Cerebellar nuclear complex (tissue), 1 donor: ENCODE measurements at places on chromosomes 7 and 10.

- DNase-seq, result peak; percentile 5
These were observed 29.2 kb downstream of the FAM3C start for GRCh38 chr7:121366852-121367431.

DNA sequence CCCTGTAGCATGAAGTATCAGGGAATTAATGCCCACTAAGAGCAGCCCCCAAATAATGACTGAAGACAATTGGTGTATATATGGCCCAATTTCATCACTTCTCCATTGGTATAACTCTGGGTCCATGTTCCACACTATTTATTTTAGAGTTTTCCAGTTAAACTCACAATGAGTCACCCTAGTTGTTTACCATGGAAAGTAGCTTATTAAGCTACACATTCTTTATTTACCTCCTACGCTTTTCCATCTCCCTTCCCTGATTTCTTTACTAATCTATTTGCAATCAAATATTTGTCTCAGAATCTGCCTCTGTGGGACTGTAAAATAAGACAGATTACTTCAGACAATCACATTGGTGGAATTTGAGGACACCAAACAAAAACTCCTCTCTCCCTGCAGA, 655.6 kb downstream of the SORCS1 start:
- no peak for DNase-seq

- no peak for DNase-seq
These were observed 23.9 kb downstream of the KLF6 start for GRCh38 chr10:3761021-3761686.

DNA sequence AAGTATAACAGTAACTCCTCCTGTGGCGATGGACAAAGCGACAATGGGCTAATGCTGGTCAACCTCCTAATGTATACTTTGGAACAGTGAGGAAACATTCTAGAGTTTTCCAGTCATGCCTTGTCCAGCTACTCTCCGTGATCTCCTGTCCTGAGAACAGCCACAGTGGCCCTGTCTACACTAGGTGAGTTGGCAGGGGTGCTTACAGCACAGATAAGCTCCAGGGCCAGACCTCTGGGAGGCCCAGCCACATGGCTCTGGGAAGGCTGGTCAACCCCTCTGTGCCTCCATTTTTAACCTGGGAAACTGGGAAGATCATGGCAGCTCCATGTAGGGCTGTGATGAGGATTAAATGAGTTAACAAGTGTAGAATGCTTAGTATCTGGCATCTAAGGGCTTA, 57.0 kb downstream of the CLEC2L start:
- DNase-seq, result no peak

GRCh38 chr7:66162622-66163021, 42.5 kb upstream of the TPST1 start:
- no peak for DNase-seq

DNA sequence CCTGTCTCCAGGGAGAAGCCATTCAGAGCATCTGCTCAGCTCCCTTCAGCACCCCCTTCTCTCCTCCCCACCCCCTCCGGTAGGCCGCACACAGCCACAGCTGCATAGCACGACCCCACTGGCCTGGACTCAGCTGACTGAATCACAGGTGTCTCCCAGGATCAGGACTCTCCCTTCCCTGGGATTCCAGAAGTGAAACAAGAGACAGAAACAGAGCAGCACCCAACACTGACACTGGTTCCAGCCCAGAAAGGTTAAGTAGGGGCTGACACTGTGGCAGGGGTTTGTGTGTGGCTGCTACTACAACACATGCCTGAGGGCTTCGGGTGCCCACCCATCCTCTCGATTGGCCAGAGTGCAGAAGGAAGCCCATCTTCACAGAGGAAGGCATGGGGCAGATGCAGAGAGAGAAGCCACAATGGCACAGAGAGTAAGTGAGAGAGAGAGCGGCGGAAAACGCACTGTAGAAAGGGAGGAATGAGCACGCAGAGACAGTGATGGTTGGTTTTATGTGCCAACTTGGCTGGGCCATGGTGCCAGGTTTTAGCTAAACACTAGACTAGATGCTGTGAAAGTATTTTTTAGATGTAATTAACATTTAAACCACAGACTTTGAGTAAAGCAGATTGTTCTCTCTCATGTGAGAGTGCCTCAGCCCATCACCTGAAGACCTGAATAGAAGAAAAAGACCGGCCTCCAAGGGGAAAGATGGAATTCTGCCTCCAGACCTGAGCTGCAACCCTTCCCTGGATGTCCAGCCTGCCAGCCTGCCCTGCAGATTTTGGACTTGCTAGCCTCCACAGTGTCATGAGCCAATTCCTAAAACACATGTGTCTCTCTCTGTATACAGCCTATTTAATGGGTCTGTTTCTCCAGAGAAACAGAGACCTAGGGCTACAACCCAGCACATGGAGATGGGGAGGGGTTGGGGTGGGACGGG, 107.5 kb downstream of the GRB10 start:
- no peak for DNase-seq

GRCh38 chr10:103776878-103777591, 78.3 kb downstream of the SH3PXD2A start:
- no peak for DNase-seq

DNA sequence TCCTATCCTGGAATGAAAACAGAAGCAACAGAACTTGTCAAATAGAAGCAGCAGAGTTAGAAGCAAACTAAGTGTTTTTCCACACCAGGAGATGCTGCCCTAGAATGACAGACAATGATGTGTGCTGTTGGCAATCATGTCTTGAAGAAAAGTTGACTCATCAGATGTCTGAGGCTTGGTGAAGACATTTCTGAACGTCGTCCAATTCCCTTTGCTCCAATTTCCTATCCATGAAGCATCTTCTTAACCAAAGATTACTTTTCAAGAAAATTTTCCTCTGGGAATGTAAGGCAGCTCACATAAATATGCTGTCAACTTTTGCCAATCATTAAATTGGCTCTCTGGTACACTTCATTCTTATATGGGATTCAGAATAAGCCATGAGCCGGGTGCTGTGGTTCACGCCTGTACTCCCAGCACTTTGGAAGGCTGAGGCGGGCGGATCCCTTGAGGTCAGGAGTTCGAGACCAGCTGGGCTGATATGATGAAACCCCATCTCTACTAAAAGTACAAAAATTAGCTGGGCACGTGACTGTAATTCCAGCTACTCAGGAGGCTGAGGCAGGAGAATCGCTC, 34.6 kb downstream of the MALSU1 start:
- DNase-seq, result no peak

DNA sequence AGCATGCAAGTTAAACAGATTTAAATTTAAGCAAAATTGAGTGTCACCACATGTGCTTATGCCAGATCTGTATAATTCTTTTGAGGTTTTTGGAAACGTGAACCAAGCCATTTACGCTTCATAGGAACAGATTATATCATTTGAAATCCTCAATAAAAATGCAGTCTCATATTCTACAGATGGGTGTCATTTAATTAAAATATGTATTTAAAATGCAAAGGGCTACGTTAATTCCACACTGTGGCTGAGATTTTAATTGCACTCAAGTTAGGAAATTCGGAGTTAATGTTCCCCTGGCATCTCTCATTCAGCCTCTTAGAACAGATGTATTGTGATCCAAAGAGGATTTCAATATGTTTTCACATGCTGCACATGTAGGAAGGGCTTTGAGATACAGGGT, 164.5 kb upstream of the LRGUK start:
- DNase-seq, result no peak

DNA sequence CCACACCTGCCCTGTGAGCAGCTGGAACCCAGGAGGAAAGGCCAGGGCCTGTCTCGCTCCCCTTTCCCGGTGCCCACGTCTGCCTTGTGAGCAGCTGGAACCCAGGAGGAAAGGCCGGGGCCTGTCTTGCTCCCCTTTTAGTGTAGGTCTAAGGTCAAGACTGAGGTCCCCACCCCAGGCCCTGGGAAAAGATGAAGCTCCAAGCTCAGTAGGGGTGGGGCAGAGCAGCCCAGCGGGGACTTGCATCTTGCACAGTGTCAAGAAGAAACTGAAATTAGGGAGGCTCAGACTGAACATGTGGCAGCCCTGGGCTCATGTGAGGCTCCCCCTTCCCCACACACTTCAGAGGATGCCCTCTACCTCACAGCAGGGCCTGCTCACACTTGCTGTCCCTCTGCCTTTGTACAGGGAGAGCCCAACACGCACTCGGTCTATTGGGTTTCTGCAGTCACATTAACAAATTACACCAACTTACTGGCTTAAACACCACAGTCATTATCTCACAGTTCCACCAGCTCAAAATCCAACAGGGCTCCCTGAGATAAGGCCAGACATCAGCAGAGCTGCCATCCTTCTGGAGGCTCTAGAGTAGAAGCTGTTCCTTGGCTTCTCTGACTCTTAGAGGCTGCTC, 12.4 kb downstream of the POLL start:
- DNase-seq, result no peak

DNA sequence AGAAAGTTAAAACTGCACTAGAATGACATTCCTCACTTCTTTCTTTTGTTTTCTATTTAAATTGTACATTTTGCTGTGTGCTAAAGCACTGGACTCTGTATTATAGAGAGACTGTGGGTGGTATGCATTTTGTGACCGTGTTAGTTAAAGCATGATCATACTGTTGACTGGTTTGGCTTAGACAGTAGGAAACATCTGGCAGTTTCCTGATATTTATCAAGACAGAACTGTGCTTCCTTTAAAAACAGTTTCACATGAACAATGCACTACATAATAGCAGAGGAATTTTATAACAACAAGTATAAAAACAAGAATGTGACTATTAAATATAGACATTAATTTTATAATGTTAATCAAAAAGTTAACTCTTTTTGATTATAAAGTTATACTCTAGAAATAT, 23.1 kb downstream of the GNG11 start:
- no peak for DNase-seq

DNA sequence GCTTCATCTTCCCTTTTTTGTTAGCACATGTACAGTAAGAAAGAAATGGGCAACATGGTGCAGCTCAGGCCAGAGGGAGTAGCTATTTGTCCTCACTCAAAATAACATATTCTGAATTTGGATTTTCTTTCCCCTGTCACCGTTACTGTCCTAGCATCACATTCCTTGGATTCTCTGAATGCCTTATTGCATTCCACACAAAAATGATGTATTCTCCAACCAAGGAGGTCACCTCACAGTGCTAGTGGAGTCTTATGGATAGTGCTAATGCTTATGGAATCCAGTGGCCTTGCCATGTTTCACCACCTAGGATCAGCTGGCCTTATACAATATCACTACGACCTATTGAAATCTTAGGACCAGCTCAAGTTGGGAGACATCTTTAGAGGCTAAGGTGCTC, 7.2 kb downstream of the PRSS58 start:
- no peak for DNase-seq

DNA sequence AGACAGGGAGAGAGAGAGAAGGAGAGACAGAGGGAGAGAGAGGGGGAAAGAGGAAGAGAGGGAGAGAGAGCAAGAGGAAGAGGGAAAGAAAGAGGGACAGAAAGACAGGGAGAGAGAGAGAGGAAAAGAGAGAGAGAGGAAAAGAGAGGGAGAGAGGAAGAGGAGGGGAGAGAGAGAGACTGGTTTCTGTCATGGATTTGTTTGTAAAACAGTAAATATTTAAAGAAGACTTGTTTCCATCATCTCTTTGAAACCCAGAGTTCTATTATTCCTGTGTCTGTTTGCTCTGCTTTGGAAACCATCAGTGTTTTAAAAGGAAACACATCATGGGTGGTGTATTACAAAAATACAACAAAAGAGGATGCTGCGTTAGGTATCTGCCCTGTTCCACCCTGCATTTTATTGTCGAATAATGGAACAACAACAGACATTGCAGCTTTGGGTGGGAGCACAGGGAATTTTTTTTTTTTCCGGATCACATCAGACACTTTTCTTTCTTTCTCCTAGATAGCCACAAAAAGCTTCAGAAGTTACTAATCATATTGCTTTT, 150.7 kb upstream of the RSU1 start:
- no peak for DNase-seq

- no peak for DNase-seq
These were observed 67.8 kb downstream of the GSAP start for GRCh38 chr7:77348371-77348813.

- DNase-seq, result no peak
These were observed 287.6 kb downstream of the SORCS3 start for GRCh38 chr10:104928734-104929133.

- DNase-seq, result no peak
These were observed 404.9 kb downstream of the GLRX3 start for GRCh38 chr10:130541090-130541489.
